ENCODE measurements at places on chromosomes 3 and 15.

- no peak for DNase-seq
Observed at GRCh38 chr3:122012821-122013220, 9.2 kb downstream of the ILDR1 start.

GRCh38 chr15:59591356-59591755, 20.2 kb upstream of the GCNT3 start:
- DNase-seq: no peak

DNA sequence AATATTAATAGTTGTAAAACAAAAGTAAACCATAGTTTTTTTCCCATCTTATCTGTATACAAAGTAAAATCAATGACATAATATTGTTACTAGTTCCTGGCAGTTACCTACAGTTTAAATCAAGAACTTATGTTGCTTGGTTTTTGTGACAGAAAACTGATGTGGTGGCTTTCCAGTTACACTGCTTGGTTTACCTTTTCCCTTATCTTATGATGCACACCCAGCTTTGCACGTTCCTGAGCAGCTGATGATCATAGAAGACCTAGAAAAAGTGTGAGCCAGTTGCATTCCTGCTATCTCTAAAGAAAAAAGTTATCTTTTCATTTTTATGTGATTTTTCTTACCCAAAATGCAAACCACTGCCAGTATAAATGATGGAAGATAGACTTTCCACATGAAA, 36.4 kb upstream of the LAMP3 start:
- no peak for DNase-seq

DNA sequence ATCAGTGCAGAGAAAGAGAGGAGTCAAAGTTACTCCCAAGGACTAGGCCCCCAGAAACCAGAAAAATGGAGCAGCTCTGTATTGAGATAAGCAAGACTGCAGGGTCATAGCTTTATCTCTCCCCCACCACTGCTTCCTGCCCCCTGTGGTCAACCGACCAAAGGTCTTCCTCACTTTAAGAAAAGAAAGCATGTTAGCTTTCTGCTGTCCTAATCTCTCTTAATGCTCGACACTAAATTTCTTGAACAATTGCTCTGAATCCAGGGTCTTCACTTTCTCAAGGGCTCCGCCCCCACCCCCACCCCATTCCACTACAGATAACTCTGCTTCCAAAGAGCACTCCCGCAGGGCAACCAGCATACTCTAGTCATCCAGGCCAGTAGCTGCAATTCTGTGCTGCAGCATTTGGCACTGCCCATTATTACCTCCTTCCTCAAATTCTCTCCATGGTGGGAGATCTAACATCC, 31.9 kb downstream of the TNIK start:
- no peak for DNase-seq

- DNase-seq: no peak
Observed at GRCh38 chr3:50163572-50164455, 8.7 kb downstream of the SEMA3F start.

DNA sequence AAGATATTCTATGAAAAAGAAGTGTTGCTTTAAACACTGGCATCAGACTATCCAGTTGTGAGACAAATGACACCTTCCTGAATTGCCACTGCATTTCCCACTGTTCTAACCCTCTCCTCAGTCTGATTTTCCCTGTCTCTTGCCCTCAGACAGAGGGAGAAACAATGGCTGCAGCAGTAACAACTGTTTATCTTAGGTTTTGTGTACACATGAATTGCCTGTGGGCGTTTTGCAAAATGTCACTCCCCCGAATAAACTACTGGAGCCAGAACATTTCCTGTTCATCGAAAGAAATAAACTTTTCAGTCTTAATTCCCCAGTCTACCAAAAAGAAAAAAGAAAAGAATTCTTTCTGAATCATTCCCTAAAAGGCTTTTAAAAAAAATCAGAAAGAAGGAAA, 155.1 kb downstream of the MAGI1 start:
- DNase-seq: no peak

- no peak for DNase-seq
Observed at GRCh38 chr3:140341817-140342403, 336.0 kb upstream of the TRIM42 start.

DNA sequence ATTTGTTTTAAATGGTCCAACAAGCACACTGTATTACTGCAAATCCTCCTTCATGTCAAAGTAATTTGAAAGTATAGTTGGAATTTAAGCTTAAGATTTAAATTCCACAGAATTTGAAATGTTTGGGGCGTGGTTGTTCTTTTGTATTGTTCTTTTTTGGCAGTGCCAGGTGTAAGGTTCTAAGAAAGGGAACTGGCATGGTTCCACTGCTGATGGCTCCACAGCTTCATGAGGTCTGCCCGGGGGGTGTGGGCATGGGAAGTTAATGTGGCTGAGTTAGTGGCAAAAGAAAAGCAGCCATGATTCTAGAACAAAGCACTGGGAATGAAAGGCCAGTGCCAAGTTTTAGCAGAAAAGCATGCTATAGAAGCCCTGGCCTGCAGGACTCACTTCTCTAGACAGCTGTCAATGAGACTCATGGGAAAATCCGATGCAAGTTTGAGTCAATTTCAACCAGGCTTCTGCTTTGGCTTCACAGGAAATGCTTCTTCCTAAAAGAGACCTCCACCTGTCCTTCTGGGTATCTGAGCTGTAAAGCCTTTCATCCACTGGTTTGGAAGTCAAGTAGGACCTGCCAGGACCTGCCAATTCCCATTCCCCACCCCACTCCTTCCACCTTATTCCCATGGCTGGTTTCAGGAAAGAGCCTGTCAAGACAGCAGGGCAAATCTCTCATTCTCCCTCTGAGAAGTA, 18.9 kb downstream of the CDCP1 start:
- no peak for DNase-seq

DNA sequence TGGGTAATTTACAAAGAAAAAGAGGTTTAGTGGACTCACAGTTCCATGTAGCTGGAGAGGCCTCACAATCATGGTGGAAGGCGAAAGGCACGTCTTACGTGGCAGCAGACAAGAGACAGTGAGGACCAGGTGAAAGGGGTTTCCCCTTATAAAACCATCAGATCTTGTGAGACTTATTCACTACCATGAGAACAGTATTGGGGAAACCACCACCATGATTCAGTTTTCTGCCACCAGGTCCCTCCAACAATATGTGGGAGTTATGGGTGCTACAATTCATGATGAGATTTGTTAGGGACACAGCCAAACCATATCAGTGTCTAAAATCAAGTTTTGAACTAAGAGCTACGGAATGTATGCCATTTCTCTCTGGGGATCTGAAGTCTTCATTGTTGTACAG, 354.8 kb upstream of the C2CD4B start:
- DNase-seq: no peak
